ENCODE measurements at places on chromosomes 3 and 15.

DNA sequence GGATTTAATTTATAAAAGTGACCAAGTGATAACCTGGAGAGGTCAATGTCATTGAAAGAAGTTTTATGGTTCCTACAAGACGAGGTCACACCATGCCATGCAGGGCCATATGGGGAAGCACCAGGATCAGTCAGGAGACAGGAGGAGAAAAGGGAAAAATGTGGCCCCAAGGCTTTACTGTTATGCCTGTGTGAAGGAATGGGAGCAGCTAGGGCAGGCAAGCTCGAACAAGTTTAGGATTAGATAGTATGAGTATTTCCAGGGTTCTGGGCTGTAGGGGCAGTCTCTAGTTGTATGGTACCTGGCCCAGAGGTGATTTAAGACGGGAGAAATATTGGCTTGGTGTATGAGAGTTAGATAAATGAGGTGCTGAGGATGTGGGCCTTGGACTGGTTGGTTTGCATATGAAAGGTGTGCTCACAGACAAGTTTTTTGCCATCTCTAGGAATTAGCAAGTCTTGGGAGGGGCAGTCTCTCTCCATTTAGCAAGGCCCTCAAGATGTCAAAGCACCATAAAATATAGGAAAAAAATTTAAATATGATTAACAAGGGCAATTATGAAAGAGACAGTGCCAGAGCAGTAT lies 36.3 kb upstream of the DCLK3 start:
- DNase-seq: no peak

GRCh38 chr3:17942856-17943255 lies 200.4 kb upstream of the TBC1D5 start:
- DNase-seq: no peak

DNA sequence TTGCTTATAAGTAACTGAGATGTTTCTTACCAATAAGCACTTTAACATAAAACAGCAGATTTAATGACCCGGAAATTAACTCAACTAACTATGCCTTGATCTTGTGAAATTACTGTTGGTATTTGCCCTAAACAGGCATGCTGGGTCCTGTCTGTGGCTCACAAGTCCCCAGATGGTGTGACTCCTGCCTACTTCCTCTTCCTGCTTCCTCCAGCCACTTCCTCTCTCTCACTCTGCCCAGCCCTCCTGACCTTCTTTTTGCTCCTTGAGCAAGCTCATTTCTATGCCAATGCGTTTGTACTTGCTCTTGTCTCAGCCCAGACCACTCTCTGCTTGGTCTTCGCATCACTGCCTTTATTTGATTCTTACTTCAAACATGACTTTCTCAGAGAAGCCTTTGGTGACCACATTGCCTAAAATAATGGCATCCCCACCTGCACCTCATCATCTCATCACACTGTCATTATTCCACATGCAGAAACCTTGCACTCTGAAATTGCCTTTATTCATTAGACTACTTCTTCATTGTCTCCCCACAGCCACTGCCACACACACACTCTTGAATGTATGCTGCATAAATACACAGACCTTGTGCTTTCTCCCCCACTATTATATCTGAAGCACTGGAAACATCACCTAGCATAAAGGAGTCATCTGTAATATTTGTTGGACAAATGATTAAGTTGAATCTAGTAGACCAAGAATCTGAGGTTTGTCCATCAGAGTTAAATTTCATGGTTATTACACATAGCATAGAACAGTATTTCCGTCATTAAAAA lies 256.3 kb upstream of the SEMA6D start:
- no peak for DNase-seq

GRCh38 chr3:129576514-129577352 lies 29.7 kb downstream of the PLXND1 start:
- DNase-seq: peak; percentile 28

- no peak for DNase-seq
These were observed 65.9 kb upstream of the C3orf80 start for GRCh38 chr3:160159341-160159740.

Data from NK-92 treated with Interleukin-12 subunit alpha and Interleukin-12 subunit beta, amount 100 ng/mL, for 24 hours (cell line).